ENCODE measurements at places on chromosomes 4 and X.

DNA sequence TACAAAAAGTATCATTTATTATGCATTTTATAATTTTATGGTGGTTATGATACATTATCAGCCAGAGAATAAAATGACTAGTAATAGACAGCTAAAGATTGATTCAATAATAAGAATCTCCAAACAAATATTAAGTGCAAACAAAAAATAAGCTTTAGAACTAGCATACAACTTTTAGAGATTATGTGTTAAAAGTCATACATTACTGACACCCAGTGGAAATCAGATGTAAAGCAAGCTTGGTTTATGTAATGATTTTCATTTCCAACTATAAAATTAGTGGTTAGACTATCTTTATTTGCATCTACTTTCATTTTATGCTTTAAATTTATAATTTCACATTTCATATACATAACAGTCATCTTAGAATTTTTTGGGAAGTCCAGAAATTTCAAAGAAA, 57.7 kb downstream of the IL13RA2 start:
- H3K27ac ChIP-seq: no peak overlapping the region
- no peak for DNase-seq
- H3K36me3 ChIP-seq: no peaks in the 10 kb centered on the region
- H3K4me1 ChIP-seq: no peaks in the 10 kb centered on the region
- peaks cover 2% of the 10 kb centered on the region for H3K27me3 ChIP-seq

DNA sequence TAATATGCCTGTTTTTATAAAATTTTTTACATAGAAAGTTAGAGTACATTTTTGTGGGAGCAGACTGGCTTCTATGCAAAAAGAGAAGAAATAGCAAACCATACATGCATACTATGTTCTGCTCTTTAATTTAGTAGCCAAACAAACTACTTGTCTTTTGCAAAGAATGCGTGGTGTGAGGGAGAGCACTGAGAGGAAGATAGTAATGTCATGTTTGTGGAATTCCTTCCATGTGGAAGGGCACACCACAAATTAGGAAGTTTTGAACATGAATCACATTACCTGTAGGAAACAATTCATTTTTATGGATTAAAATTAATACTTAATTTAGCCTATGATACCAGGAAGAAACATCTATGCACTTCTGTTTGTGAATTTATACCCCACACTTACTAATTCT, 1529.1 kb upstream of the ADGRL3 start:
- no peaks in the 10 kb centered on the region for H3K27me3 ChIP-seq
- H3K4me3 ChIP-seq: no peak overlapping the region
- no peaks in the 10 kb centered on the region for H3K4me1 ChIP-seq
- H3K27ac ChIP-seq: no peak overlapping the region

DNA sequence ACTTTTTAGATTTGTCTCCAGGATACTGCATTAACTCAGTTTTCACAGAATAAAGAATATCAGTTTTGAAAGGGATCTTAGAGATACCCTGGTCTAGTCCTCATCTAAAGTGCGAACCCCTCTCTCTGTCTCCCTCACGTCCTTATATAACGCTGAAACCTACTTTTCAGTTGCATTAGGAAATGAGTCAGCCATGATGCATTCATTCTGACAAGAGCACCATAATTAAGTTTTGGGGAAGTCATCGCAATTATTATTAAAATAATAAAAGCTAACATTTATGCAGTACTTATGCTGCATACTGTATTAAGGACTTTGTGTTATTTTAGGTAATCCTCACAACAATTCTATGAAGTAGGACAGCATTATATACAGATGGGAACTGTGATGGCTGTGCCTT, 116.1 kb downstream of the REELD1 start:
- H3K4me1 ChIP-seq: no peaks in the 10 kb centered on the region
- H3K4me3 ChIP-seq: no peak overlapping the region
- no peaks in the 10 kb centered on the region for H3K27me3 ChIP-seq
- H3K36me3 ChIP-seq: no peaks in the 10 kb centered on the region

DNA sequence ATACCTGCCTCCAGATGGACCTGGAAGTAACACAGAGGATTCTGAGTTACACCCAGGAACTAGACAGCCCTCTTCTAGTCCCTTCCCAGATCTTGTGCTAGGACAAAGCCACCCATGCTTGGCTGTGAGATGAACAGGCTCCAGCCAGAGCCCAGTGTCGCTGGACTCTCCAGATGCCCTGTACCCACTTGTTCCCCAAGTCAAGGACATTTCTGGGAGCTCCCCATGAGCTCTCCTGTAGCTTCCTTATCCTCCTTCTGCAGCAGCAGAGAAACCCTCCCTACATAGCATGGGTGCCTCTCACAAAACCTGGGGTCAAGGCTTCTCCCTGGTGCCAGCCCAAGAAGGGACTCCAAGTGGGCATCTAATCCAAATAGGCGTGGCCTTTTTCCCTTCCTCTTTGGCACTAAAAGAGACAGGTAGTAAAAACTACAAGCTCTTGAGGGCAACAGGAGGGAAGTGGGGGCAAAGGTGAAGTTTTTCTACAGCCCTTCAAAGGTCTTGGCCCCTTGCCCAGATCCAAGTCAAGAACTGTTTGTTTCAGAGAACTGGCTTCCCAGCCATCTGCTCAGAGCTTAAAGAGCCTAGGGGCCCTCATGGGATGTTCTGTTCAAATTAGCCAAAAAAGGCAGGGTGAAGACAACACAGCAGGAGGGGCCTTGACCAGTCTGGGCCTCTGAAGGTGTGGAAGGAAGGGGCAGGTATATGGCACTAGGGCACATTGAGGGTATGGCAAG, 8.5 kb upstream of the ERCC6L start:
- no peaks in the 10 kb centered on the region for H3K36me3 ChIP-seq
- H3K27ac ChIP-seq: no peak overlapping the region
- H3K4me1 ChIP-seq: peaks cover 9% of the 10 kb centered on the region

DNA sequence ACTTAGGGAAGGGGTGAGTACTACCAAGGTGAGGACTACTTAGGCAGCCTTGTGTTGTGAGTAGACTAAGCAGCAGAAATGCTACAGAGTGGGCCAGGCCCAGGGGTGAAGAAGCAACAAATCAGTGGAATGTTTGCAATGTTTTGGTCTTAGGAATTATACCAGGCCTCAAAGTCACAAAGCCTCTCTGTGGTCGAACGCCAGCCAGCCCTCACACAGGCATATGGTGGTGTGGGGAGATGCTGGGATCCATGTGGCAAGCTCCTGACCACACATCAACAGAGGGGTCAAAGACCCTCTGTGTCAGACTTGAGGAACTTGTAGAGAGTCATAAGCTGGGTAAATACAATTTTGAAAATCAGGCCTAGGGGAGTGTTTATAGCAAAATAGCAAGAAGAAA, 153.8 kb upstream of the KLF3 start:
- no peak for DNase-seq
- H3K27me3 ChIP-seq: no peaks in the 10 kb centered on the region
- H3K4me1 ChIP-seq: peaks cover 8% of the 10 kb centered on the region
- no peak overlapping the region for H3K4me3 ChIP-seq

DNA sequence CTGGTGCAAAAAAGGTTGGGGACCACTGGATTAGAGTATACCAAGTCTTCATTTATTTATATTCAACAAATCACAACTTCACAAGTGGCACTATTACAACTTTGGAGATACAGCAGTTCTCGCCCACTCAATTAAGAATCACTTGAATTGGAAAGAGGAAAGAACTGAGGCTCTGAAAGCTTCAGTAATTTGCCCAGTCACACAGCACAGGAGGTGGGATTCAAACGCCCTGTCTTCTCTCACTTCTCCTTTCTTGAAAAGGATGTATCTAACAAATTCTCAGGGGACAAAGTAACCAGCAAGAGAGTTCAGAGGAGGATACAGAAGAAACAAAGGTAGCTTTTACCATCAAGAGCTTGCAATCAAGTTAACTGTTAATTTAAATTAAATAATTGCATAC, 12.4 kb downstream of the SMIM14 start:
- no peaks in the 10 kb centered on the region for H3K4me1 ChIP-seq
- H3K27me3 ChIP-seq: no peaks in the 10 kb centered on the region
- no peak for DNase-seq

DNA sequence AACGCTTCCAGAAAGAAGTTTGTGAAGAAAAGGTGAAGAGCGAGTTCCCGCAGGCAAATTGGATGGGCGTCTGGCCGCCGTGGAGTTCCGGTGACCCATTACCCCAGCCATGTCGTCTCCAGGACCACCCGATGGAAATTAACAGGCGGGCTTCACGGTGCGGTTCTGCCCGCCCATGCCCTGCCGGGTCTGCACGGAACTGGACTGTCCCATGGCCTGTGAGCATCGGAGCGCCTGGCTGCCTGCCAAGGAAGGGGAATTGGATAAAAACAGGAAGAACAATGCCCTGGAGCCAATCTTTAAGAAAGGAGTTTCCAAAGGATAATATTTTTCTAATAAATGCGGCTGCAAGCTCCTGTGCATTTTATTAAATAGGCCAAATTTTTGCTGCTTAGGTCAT, 319.8 kb upstream of the SLC7A11 start:
- no peak for DNase-seq
- H3K27ac ChIP-seq: no peak overlapping the region
- no peaks in the 10 kb centered on the region for H3K27me3 ChIP-seq
- H3K4me1 ChIP-seq: no peaks in the 10 kb centered on the region

DNA sequence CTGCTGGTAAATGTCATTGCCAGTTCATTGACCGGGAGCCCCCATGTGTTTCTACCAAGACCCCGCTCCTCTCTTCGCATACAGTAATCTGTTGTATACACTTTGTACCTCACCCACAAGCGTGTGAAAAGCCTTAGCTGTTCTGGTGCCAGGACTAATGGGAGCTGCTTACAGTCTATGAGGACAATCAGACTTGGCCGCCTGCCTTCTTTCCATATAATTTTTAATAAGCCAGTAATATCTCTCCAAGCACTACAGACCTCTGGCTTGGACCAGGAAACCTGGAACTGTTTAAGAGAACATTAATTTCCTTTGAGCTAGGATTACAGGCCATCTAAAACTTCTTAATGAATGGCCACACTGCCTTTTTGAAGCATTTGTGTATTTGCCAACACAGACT, 149.7 kb upstream of the MSX1 start:
- no peaks in the 10 kb centered on the region for H3K36me3 ChIP-seq
- no peak overlapping the region for H3K4me3 ChIP-seq
- no peak overlapping the region for H3K27ac ChIP-seq
- DNase-seq: no peak
- H3K27me3 ChIP-seq: no peaks in the 10 kb centered on the region
- H3K4me1 ChIP-seq: peaks cover 2% of the 10 kb centered on the region

DNA sequence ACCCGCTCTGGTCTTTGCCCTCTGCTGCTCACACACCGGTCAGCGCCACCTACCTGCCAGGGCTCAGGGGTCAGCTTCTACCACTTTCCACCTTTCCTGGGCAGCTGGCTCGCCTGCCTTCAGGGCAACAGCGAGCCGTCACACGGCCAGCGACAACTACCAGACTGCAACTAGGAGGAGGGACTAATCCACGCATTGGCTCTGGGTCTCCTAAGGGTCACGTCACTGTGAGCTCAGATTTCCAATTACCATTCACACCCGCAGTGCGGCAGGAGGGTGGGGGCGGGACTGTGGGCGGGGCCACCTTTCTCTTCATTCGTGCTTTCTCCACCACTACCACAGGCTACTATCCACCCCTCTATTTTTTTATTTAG, at the start of gene BEX5:
TSS of gene BEX5 (minus strand) at position 172 of the 374 bp plus-strand sequence. CDS start 1,712 bp downstream, outside the sequence.
- H3K36me3 ChIP-seq: peaks cover 3% of the 10 kb centered on the region
- peak within 1 kb of the TSS; percentile 99 for H3K4me3 ChIP-seq
- H3K4me1 ChIP-seq: peaks cover 14% of the 10 kb centered on the region
- peak within 1 kb of the TSS; percentile 99 for H3K27ac ChIP-seq

DNA sequence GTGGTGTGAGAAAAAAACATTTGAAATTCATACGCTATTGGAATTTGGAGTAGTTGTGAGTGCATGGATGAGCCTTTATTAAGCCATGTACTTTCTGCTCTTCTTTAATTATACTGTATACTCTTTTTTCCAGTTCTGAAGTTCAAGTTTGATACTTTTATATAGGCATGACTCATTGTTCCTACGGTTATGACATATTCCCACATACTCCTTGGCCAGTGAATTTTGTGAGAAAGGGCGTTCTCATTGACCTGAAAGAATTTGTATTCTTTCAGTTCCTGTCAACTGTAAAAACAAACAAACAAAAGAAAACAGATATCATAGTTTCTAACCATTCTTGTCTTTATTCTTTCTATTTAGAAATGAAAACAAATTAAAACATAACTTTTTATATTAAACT, 407.3 kb downstream of the MAPK10 start:
- H3K4me3 ChIP-seq: no peak overlapping the region
- peaks cover 14% of the 10 kb centered on the region for H3K4me1 ChIP-seq
- no peaks in the 10 kb centered on the region for H3K27me3 ChIP-seq
- no peak for DNase-seq
- H3K27ac ChIP-seq: peak overlapping the region; percentile 51

GRCh38 chr4:127995776-127996175, 30.6 kb downstream of the ABHD18 start:
- H3K4me3 ChIP-seq: no peak overlapping the region
- H3K4me1 ChIP-seq: peaks cover 5% of the 10 kb centered on the region
- no peak overlapping the region for H3K27ac ChIP-seq
- peaks cover 30% of the 10 kb centered on the region for H3K36me3 ChIP-seq

- H3K36me3 ChIP-seq: peaks cover 4% of the 10 kb centered on the region
- peaks cover 36% of the 10 kb centered on the region for H3K4me1 ChIP-seq
- DNase-seq: no peak
- no peaks in the 10 kb centered on the region for H3K27me3 ChIP-seq
- peak overlapping the region; percentile 94 for H3K27ac ChIP-seq
- peak overlapping the region; percentile 25 for H3K4me3 ChIP-seq
These were observed 13.6 kb downstream of the CHST7 start for GRCh38 chrX:46587158-46587557.

DNA sequence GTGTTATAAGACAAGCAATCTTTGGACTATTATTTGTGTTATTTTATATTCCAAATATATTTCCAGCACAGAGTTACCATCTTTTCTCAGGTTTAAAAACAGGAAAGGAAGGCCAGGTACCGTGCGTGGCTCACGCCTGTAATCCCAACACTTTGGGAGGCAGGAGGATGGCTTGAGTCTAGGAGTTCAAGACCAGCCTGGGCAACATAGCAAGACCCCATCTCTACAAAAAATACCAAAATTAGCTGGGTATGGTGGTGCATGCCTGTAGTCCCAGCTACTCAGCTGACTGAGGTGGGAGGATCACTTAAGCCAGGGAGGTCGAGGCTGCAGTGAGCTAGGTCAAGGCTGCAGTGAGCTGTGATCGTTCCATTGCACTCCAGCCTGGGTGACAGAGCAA, 140.0 kb downstream of the POLA1 start:
- H3K36me3 ChIP-seq: no peaks in the 10 kb centered on the region
- no peak overlapping the region for H3K4me3 ChIP-seq
- peaks cover 2% of the 10 kb centered on the region for H3K27me3 ChIP-seq
- no peak overlapping the region for H3K27ac ChIP-seq

DNA sequence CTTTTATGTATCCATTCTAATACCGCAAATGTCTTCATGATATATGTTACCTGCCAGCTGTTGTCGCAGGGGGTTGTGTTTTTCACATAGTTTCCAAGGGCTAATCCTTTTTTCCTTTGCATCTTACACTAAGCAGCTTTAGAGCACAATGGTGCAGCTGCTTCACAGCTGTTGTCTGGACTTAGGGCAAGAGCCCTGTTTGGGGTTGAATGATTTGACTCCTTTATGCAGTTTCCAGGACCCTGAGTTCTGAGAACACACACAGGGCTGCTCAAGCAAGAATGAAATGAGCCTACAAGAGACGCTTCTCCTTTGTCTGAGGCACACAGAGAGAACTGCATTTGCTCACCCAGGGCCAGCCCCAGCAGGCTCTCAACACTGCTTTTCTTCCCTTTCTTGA, 20.2 kb downstream of the CCNG2 start:
- no peak overlapping the region for H3K27ac ChIP-seq
- H3K4me1 ChIP-seq: peaks cover 2% of the 10 kb centered on the region
- no peak overlapping the region for H3K4me3 ChIP-seq
- H3K27me3 ChIP-seq: no peaks in the 10 kb centered on the region
- DNase-seq: no peak

GRCh38 chr4:1415681-1415981, 9.4 kb upstream of the NKX1-1 start:
- H3K36me3 ChIP-seq: no peaks in the 10 kb centered on the region
- no peak for DNase-seq
- H3K27ac ChIP-seq: no peak overlapping the region
- H3K4me3 ChIP-seq: peak overlapping the region; percentile 32
- H3K27me3 ChIP-seq: peaks cover 28% of the 10 kb centered on the region
